ENCODE measurements at places on chromosomes 1 and 21.
A peak's percentile ranks its signal among the peaks of the same experiment; 100 is the strongest.

- DNase-seq: no peak
Observed at GRCh38 chr1:58670181-58670580, 29.7 kb downstream of the MYSM1 start.

DNA sequence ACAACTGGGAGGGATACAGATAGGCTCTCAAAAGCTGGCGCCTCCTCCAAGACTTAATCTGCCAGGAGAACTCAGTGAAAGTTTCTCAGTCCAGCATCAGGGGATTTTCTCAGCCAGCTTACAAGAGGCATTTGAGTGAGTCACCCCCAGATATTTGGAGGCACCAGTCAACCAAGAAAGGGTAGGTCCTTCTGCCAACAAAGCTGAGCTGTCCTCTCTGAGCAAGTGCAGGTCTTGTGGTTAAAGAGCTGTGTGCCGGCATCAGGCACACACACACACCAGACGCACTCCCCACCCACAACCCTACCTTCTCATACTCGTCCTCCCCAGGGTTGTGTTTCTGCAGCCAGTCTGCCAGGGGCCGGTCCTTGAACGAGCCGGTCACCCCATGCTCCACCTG lies 27.0 kb upstream of the PPP1R15B start:
- DNase-seq: no peak

GRCh38 chr1:75125161-75125726 lies 8.9 kb upstream of the LHX8 start:
- DNase-seq: peak; percentile 29

- DNase-seq: no peak
Observed at GRCh38 chr1:62301726-62302390, 17.4 kb downstream of the KANK4 start.

GRCh38 chr21:37787456-37787855 lies 128.8 kb downstream of the KCNJ6 start:
- DNase-seq: no peak

DNA sequence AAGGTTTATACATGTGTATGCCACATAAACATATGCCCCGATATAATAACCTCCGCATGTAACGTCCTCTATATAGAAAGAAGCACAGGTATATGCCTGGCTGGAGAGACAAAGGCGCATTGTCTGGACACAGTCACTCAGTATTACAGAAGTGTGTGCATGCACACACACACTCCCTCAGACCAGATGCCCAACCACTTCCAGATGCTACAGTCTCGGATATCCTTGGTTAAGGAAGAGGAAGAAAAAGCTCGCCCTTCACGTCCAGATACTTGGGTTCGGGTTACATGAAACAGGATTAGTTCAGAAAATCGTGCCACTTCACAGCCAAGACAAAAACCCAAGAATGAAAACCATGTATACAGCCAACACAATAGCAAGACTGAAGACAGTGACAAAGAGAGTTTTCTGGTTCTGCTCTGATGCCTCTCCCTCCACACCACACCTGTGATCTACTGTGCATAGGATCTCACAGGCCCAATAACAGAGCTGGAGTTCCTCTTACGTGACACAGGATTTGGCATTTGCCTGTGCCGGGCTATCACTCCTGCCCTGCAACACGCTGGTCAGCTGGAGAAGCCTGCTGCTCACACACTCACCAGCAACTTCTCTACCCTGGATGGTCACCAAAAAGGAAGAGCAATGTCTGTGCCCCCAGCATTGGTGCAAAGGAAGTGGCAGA lies 75.0 kb downstream of the SSBP3 start:
- no peak for DNase-seq

DNA sequence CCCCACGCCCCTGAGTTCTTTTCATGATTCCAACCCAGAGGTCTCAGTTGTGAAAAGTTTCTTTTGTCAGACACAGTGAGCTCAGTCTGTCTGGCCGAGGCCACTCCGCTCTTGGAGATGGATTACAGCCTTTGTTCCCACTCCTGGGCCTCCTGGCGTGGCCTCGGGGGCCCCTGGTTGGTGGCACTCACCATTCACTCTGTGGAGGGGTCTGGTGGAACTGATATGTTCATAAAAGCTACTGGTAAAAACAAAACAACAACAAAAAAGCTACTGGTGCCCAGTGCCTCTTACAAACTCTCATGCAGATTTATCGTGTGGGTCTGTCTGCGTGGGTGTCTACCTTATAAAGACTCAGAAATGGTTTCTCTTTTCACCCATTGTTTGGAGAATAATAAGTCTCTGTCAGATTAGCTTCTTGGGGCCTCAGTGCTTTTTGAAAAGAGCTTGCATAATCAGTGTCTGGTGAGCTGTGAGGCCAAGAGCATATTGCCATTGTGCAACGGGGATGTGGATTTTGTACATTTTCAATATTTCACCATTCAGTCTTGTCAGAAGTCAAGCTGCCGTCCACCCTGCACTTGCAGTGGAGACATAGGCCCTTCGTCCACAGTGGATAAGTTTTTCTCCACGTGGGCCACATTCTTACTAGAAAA lies 86.7 kb downstream of the GALNT2 start:
- no peak for DNase-seq

GRCh38 chr1:217876896-217877295 lies 245.8 kb downstream of the SPATA17 start:
- DNase-seq: no peak

DNA sequence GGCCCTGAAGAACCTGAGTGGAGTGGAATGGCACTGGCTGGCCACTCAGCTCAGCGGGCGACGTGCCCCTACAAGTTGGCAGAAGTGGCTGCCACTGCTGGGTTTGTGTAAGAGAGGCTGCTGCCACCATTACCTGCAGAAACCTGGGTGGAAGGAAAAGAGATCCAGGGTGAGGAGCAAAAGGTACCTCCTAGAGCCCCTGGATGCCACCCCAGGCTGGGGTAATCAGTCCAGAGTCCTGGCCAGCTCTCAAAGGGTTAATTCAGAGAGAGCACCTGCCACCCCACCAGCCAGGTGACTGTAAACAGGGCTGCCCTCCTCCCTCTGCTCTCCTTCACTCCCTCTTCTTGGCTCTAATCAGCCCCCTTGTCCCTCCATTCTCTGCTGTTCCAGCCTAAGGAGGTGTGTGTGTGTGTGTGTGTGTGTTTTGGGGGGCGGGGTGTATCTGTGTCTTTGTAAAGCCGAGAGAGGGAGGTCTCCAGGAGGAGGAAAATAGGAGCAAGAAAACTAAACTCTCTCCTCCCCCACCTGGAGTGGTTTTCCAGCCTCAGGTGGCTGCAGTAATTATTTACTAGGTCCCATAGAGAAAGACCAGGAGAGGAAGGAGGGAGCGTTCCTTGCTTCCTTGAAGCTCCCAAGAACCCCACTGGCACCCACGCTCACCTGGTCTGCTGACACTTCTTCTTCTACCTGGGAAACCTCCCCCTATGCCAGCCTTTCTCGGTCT lies 12.6 kb downstream of the TRIM46 start:
- no peak for DNase-seq

- DNase-seq: no peak
Observed at GRCh38 chr1:91828583-91829281, 57.2 kb downstream of the TGFBR3 start.

GRCh38 chr1:88998716-88999115 lies 6.3 kb upstream of the KYAT3 start:
- peak; percentile 51 for DNase-seq

DNA sequence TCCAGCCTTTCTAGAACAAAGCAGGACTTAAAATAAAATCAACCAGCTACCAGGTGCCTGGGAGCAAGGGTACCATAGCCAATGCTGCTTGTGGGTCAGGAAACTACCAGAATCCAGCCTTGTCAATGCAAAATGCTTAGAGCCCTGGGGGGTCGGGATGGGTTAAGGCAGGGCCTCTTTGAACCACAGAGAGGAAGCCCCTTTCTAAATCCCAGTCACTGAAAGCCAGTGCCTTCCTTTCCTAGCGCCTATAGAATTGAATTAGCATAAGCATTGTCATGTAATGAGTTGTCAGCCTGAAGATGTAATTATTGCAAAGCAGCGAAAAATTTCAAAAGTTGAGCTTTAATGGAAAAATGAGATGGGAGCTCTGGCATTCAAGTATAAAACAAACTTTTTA lies 176.6 kb upstream of the DAB1 start:
- DNase-seq: no peak

DNA sequence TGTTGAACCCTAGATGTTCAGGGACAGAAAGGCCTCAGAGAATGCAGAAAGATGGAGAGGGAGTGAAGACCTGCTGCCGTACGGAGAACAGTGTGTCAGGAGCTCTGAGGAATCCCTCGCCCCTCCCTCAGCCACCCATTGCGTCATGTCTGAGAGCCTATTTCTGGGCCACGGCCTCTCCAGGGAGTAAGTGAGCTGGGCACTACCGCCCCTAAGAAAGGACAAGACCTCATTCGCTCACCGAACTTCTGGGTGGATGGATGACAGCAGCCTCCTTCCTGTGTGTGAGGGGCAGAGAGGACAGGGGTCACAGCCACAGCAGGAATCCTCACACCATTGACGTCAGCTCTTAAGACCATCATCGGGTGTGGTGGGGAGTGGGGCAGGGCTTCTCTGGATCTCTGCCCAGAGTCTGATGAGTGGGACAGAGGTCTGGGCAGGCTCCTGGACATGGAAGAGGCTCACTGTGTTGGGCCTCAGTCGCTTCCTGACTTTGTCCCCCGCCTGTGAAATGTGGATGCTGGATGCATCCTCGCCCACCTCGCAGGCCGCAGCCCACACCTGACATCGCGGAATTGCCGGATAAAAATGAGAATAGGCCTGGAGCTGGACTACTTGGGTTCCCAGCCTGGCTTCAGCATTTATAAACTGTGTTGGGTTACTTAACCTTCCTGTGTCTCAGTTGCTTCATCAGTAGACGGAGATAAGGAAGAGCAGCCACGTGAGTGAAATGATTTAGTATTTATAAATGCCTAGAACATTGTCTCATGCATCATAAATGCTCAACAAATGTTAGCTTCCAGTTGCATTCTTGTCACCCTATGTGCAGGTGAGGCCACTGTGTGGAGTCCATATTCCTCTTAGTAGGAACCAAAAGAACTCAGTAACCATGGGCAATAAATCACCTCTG lies 238.6 kb downstream of the TRABD2B start:
- no peak for DNase-seq

DNA sequence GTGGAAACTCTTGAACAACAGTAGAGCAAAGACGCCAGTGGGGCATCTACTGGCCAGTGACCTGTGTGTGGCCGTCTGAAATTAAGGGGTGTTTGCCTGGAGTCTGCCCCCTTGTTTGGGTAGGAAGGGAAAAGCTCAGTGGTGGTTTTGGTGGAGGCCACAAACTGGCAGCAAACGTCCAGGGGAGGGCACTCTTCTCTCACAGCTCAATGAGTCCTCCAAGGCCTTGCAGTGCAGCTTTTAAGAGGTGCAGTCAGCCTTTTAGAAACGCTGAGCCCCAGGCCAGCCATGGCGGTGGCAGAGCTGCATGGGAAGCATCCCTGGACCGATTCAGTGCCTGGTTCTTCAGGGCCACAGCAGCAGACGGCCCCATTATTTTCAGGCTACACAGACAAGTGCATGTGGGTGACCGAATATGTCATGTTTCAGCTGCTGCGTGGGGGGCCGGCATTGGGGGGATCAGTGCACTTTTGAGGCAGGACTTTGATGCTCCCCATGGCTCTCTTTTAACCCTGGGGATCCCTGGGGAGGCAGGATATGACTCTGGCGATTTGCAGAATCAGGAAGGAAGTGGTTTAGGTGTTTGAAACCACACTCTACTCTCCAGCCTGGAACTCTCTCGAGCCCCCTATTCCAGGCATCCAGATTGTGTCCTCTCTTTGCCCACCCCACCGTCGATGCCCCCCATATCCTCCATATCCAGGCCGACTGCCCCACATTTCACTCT lies 414.0 kb downstream of the PRDM2 start:
- peak; percentile 28 for DNase-seq

- no peak for DNase-seq
Observed at GRCh38 chr1:58422436-58422835, 124.1 kb downstream of the OMA1 start.

DNA sequence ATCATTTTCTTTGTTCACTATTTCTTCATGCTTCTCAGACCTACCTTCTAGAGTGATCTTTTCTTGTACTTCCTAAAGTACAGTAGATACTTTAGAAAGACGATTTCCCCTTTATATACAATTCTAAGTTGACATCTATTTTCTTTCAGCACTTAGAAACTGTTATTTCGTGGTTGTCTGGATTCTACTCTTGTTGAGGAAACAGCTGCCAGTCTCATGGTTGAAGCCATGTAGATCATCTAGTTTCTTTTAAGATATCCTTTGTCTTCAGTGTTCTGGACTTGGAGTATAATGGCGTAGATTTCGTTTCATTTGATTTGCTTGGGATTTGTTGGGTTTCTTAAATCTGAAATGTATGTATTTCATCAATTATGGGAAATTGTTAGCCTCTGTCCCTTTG lies 67.6 kb downstream of the PKN2 start:
- DNase-seq: no peak

- DNase-seq: no peak
Observed at GRCh38 chr1:182889997-182890396, 50.9 kb downstream of the DHX9 start.

GRCh38 chr1:34865981-34866761 lies 6.6 kb upstream of the SMIM12 start:
- peak; percentile 91 for DNase-seq

DNA sequence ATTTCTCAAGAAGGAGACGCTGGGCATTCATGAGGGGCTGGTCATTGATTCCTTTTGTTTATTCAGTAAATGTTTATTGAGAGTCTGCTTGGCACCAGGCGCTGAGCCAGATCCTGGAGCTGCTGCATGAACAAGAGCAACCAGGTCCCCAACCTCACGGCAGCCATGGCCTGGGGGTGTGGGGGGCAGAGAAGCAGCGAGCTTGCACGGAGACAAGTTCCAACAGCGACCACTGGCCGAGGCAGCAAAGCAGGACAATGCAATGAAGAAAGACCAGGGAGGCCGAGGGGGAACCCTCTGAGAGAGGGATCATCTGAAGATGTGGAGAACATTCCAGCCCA lies 7.5 kb downstream of the KCNAB2 start:
- DNase-seq: no peak

- no peak for DNase-seq
Observed at GRCh38 chr1:194889310-194889709, 1702.9 kb upstream of the B3GALT2 start.

- DNase-seq: no peak
Observed at GRCh38 chr1:99811747-99812146, 38.4 kb upstream of the AGL start.

- DNase-seq: no peak
Observed at GRCh38 chr1:245704765-245705164, 550.0 kb downstream of the KIF26B start.

- no peak for DNase-seq
Observed at GRCh38 chr1:8560035-8560434, 242.1 kb downstream of the SLC45A1 start.

GRCh38 chr1:200258447-200259375 lies 151.1 kb downstream of the ZNF281 start:
- DNase-seq: peak; percentile 50

GRCh38 chr1:95384567-95384966 lies 150.6 kb downstream of the RWDD3 start:
- no peak for DNase-seq

GRCh38 chr1:48414264-48414663 lies 57.7 kb downstream of the SPATA6 start:
- DNase-seq: no peak

- DNase-seq: no peak
Observed at GRCh38 chr1:186033847-186034271, 299.7 kb downstream of the HMCN1 start.

Data from GM13976 (cell line).